ENCODE measurements at places on chromosomes 2 and 18. TPM values are rescaled to one million over a fixed set of nuclear protein-coding genes. Genes with fewer than 3 reads are reported as not detected.

The LBX2 gene
- 0.39 TPM for total RNA-seq

The CNDP1 gene
- total RNA-seq, result not detected

The TMEM178A gene
- total RNA-seq, result 0.25 TPM

The FIGN gene
- total RNA-seq, result under 0.01 TPM

The HOXD9 gene
- 16.8 TPM for total RNA-seq

The PSTPIP2 gene
- total RNA-seq, result 0.63 TPM

The ABCG8 gene
- not detected for total RNA-seq

The MITD1 gene
- 14.2 TPM for total RNA-seq

The MIB1 gene
- total RNA-seq, result 36.5 TPM

The OXER1 gene
- not detected for total RNA-seq

The HMSD gene
- not detected for total RNA-seq

The SIX3 gene
- not detected for total RNA-seq

All from dermis microvascular lymphatic vessel endothelial cell (primary cell).